ENCODE measurements at places on chromosomes 5 and 9.
A peak's percentile ranks its signal among the peaks of the same experiment; 100 is the strongest.

- DNase-seq, result no peak
These were observed 101.3 kb downstream of the FBN2 start for GRCh38 chr5:128436749-128437188.

DNA sequence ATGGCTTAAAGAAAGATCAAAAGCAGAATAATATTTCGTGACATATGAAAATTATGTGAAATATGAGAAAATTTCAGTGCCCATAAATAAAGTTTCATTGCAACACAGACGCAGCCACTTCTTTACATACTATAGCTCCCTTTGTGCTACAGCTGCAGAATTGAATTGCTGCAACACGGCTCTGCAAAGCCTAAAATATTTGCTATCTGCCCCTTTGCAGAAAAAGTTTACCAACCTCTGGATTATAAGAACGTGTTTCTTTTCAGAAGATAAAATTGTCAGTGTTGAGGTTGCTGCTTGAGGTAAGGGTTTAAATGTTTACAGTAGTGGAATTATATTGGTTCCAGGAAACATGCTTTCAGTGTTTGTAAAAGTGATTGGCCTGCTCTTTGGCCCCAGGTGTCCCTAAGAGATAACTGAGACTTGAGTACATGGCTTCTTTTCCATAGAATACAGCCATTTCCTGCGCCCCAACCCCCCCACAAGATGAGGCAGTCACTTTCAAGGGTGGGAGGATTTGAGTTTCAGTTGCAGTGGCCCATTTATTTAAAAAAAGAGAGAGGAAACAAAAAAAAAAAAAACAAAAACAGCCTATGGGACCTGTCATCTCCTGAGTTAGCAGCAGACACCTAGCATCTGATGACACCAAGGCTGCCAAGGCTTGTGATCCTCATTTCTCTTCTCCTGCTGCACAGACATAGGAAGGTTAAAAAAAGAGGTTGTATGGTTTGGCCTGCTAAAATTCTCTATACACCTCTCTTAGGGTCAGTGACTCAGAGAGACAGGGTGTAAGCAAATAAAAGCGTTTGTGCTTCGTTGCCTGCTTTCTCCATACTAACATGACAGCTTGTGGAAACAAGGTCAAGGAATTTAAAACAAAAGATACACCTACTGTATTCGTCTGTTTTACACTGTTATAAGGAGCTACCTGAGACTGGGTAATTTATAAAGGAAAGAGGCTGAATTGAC, 28.0 kb upstream of the HTR4 start:
- DNase-seq, result no peak

DNA sequence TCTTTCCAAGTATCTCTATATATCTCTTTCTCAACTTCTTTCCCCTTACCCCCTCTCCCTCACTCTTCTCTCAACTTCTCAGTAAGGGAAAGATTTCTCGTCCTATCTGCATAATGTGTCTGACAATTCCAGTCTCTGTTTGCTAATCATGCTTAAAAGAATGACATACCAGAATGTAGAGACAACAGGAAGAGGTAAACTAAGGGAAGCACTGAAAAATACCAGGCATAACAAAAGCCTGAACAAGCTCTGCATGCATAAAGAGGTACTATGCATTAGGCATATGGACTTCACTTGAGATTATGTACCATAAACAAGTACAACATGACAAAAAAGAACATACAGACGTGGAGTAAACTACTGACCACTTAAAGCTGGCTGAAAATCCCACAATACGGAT, 62.6 kb downstream of the SEMA5A start:
- no peak for DNase-seq

- no peak for DNase-seq
These were observed 132.4 kb downstream of the ROR2 start for GRCh38 chr9:91817493-91818224.

- peak; percentile 69 for DNase-seq
These were observed 19.7 kb downstream of the CAMSAP1 start for GRCh38 chr9:135887585-135888050.

GRCh38 chr9:133731876-133732638, 6.1 kb downstream of the SARDH start:
- DNase-seq, result no peak

DNA sequence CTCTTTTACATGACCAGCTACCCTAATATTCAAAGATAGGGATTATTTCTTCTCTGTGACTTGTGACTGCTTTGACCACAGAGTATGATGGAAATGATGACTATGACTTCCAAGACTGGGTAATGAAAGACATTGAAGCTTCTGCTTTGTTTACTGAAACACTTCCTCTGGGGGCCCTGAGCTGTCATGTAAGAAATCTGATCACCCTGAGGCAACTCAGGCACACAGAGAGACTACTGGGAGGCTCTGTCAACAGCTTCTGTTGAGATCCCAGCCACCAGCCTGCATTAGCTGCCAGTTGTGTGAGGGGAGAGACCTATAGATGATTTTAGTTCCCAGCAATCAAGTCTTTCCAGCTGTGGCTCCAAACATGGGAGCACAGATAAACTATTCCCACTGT, 76.5 kb downstream of the KCTD16 start:
- no peak for DNase-seq

GRCh38 chr5:103941596-103941995, 379.0 kb upstream of the NUDT12 start:
- DNase-seq, result no peak

DNA sequence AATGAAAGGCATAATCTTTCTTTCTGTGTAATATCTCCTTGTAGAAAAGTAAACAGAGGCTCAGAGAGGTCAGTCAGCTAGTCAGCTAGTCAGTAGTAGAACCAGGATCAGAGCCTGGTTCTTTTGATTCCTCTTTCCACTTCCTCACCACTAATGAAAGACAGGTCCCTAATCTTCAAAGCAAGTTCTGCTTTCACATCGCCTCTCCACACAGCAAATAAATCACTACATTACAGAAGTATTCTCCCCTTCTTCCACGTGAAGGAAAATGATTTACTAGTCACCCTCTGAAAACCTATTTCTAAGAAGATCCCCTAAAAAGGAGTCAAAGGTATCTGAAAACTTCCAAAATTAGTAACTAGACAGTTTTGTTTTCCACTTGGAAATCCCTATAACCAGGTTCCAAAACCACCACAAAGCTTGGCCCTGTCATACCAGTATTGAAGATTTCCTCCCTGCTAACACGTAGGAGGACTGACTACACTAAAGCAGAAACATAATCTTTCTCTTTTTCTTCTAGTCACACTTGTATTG, 140.5 kb upstream of the TARS1 start:
- DNase-seq, result no peak

GRCh38 chr9:85142968-85143367, 473.4 kb downstream of the NTRK2 start:
- DNase-seq, result no peak

DNA sequence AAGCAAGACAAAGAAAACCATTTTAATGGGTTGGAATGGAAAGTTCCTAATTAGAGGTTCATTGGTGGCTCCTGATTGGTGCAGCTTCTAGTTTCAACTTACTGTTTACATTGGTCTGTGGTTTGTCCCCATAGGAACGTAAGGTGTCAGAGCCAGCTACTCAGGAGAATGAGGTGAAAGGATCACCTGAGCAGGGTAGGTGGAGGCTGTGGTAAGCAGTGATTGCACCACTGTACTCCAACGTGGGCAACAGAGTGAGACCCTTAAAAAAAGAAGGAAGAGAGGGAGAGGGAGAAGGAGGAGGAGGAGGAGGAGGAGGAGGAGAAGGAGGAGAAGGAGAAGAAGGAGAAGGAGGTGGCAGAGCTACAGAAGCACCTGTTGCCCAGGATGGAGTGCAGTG, 30.4 kb downstream of the KCNIP1 start:
- DNase-seq, result no peak

- no peak for DNase-seq
These were observed 35.4 kb downstream of the GPR107 start for GRCh38 chr9:130089141-130089540.

DNA sequence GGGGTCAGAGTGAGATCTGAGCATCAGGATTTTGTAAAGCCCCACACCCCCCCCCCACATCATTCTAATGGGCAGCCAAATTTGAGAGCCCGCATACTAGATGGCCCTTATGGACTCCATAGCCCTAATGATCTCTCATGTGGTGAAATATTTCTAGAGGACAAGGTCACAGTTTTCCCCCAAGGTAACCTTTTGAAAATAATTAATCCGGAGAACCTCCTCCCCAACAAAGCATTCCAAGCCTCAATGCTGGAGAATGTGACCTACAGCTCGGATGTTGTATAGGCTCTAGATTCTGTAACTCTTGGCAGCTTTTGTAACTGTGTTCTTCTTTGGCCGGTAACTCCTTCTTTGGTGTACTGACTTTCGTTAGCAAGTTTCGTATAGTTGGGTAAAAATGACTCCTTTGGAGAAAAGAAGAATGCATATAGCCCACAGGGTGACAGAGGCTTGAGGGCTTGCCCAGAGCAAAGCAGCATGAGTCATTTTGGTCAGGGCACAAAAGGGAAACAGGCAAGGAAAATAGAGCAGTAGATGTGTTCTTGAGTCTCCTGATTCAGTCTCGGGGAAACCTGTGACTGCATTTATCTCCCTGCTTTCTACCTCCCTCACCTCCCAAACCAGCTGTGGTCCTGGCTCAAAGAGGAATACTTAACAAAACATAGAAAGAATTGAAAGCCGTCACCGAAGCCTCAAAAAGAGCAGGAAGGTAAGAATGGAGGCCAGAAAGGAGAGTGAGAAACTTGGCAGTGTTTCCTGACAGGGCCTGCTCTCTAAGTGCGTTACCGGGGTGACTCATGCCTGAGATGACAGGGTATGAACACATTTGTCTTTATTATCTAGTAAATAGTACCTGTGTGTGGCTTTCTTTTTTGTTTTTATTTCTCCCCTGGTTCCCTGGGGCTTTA, 6.6 kb upstream of the XPA start:
- DNase-seq, result peak; percentile 51

GRCh38 chr9:23736293-23736692, 89.7 kb downstream of the ELAVL2 start:
- DNase-seq, result no peak

GRCh38 chr9:92728831-92729734, 35.5 kb downstream of the BICD2 start:
- DNase-seq, result no peak
